Cardiac fibroblast (primary cell): ENCODE measurements at places on chromosomes 4 and X.
A peak's percentile ranks its signal among the peaks of the same experiment; 100 is the strongest.

- DNase-seq: no peak
Observed at GRCh38 chr4:5757954-5758353, 47.0 kb downstream of the EVC start.

DNA sequence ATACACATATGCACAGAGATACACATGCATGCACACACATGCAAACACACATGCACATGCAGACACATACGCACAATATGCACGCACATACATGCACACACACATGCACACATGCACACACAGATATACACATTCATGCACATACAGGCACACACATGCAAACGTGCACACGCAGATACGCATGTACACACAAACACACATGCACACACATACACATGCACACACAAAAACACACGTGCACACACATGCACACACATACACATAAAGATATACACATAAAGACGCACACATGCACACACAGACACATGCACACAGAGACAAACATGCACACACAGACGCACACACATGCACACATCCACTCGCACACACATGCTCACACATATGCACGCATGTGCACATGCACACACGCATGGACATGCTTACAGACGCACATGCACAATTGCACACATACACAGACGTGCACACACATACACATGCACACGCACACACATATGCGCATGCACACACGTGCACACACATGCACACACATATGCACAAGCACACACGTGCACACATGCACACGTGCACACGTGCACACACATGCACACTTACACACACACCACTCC, 145.2 kb downstream of the ADRA2C start:
- no peak for DNase-seq

GRCh38 chr4:96407225-96407624, 567.3 kb downstream of the PDHA2 start:
- no peak for DNase-seq

DNA sequence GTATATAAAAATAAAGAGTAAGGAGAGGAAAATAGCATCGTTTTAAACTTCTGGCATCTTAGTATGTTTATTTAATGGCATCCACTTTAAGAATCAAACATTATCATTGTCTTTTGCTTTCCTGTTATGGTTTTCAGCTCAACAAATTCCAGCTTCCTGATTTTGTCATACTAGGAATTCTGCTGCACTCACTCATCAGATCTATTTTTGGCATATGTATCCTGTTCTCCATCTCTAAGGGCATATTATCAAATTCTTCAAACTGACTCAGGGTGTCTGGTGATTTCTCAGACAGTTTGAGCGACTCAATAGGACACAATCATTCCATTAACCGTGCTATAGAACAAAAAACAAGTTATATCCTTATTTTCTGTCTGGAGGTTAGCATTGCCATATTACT, 248.5 kb upstream of the DIAPH2 start:
- peak; percentile 83 for DNase-seq

GRCh38 chr4:124974152-124974551, 261.6 kb upstream of the ANKRD50 start:
- no peak for DNase-seq

DNA sequence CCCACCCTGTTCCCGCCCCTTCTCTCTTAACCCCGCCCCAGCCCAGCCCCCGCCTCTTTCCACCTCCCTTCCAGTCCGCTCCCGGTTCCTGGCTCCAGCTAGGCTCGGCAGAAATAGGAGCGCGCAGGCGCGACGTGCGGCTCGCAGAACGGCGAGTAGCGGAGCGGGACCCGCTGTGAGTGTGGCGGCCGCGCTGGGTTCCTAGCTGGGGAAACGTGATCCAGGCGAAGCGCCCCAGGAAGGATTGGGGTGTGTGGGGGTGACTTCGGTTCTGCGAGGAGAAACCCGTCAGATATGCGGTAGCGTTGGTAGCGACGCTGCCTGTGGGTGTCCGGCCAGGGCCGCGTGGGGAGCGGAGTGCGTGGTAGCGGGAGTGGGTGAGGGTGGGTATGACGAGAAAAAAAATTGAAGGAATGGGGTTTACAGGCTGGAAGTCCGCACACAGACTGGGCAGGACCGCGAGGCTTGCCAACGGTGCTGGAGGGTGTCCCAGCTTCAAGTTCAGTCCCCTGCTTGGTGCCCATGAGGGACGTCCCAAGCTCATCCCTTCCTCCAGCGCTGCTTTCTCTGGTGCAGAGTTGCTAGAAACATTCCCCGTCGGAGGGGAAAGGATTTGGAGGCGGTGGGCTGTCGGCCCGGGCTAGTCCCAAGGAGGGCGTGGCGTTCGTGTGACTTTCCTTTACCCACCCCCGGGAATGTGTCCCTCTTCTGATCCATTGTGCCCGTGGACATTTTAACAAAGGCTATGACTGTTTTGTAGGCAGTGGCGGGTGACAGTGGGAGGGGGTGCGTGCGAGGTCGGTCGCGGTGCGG, at the start of gene PRRG1:
Gene PRRG1 (plus strand): TSS at position 144 of the 813 bp plus-strand sequence. CDS start 56,886 bp downstream, outside the sequence.
- DNase-seq: peak; percentile 82

DNA sequence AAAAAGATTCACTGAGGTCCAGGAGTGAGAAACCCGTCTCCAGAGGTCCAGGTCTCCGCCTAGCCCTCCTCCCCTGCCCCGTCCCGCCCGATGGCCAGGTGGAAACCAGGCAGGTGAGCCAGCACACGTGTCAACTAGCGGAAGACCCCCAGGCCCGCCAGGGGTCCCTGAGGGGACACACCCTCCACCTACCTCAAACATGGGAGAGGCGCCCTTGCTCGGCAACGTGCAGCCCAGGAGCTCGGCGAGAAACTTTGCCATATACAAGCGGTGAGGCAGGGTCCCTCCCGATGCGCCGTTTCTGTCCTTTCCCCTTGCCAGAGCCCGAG, 330.0 kb downstream of the HNRNPD start:
- DNase-seq: no peak
